ENCODE measurements at places on chromosomes 13 and 19.
A peak's percentile ranks its signal among the peaks of the same experiment; 100 is the strongest.

- peak; percentile 46 for DNase-seq
These were observed 1.4 kb upstream of the CD37 start for GRCh38 chr19:49333811-49334288.

DNA sequence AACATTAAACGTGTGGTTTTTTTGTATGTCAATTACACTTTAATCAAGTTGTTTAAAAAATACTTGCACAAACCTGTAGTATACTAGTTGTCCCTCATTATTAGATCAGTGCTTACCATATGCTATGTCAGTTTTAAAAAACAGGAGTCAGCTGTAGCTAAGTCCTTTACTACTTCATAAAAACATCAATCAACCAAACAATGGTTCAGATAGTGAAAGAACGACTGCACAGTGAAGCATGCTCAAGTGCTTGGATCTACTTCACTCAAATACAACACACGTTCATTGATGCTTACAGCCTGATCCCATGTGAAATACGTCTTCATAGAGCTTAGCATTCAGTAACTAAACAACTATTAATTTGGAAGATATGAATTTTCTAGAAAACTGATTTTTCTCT lies 225.0 kb downstream of the FGF14 start:
- no peak for DNase-seq

- no peak for DNase-seq
These were observed 6.3 kb downstream of the IFI30 start for GRCh38 chr19:18179957-18180356.

DNA sequence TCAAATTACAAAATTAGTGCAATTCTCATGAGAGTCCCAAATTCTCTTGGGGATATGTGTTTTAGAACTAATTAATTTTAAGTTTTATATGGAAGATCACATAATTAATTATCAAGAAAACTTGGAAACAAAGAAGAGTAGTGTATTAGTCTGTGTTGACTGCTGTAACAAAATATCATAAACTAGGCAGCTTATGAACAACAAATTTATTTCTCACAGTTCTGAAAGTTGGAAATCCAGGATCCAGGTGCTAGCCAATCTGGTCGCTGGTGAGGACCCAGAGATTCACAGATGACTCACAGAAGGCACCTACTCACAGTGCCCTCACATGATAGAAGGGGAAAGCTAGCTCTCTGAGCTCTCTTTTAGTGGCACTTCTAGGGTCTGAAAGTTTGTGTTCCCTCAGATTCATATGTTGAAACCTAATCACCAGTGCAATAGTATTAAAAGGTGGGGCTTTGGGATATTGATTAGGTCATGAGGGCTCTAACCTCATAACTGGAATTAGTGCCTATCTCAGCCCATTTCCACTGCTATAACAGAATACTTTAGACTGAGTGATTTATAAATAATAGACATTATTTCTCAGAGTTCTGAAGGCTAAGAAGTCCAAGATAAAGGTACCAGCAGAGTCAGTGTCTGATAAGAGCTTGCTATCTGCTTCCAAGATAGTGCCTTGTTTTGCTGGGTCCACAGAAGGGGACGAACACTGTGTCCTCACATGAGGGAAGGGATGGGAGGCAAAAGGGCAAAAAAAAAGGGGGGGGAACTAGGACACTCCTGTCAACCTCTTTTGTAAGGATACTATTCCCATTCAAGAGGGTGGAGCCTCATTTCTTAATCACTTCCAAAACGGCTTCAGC lies 1.5 kb upstream of the ARGLU1 start:
- no peak for DNase-seq

GRCh38 chr19:43739439-43740235 lies 15.1 kb downstream of the SMG9 start:
- DNase-seq, result no peak

GRCh38 chr13:99847318-99847750 lies 124.2 kb downstream of the ZIC5 start:
- DNase-seq, result no peak

DNA sequence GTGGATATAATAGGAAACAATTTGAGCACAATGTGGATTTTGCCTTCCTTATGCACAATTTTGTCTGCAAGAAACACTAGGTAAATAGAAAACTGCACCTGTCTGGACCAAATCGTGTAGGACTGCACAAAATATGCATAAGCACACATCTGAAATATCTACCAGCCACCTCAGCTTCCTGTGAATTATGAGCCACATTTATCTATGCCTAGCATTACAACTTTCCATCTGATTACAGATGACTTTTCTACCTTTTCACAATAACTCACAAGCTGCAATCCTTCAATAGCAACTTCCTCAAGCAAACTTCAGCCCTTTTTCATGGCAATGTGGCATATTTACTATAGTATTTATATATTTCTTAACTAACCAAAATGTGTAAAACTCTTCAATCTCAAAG lies 5.7 kb upstream of the RFX2 start:
- no peak for DNase-seq

GRCh38 chr13:84294576-84294975 lies 412.3 kb upstream of the SLITRK1 start:
- no peak for DNase-seq

DNA sequence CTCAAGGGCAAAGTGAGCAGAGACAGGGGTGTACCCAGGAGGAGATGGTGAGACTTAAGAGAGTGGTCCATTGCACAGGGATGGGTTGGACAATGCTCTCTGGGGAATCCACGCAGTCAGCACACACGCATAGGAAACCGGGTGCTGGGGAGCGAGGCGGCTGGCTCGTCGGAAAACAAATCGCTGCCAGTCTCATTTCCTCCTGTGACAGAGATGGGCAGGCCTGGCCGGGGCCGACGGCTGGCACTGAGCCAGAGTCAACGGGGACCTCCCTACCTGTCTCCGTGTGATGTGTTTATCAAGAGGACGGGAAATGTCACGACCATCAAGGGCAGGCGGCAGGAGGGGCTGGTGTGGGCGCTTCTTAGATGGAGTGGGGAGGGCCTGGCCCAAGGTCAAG lies 27.3 kb downstream of the PTPRS start:
- no peak for DNase-seq

GRCh38 chr19:36103842-36104552 lies 6.9 kb upstream of the OVOL3 start:
- no peak for DNase-seq

GRCh38 chr19:6233056-6233826 lies 46.5 kb downstream of the MLLT1 start:
- DNase-seq, result no peak

DNA sequence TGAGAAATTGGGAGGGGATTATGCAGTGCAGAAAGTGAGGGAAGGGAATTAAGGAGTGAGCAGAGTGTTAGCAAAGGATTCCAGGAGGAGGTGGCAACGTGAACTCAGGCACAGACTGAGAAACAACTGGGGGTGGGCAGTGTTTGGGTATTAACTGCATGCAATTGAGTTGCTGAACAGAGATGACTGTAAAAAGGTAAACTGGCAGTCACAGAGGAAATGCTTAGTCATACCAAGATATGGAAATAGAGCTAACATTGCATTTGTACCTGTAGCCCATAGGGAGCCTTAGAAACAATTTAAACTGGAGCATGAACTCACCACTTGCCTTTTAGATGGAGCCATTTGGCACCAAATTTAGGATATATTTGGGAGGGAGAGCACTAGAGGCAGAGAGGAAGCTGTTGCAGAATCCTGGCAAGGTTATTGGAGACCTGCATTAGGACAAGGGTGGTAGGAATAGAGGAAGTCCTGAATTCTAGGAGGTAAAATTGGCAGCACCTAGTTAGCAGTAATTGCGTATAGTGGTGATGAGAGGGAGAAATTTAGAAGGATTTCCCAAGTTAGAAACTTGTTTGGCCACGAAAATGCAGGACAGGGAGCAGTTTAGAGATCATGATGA lies 100.6 kb upstream of the FRY start:
- no peak for DNase-seq

DNA sequence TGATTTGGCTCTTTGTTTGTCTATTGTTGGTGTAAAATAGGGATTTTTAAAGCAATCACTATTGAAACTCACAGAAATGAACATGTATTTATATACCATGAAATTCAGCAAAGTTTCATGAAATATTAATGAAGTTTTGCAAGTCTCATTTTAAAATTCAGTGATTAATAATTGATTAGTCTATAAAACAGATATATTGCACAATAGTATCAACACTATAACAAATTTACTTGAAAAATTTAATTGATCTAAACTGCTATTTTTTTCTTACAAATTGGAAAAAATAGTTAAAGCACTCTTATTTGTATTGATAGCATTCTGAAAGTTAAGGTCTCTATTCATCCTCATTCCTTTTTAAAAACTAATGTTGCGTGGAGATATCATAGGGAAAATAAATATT lies 121.0 kb upstream of the PCDH9 start:
- DNase-seq, result no peak

GRCh38 chr13:31184451-31184850 lies 15.3 kb upstream of the B3GLCT start:
- no peak for DNase-seq

GRCh38 chr19:36093146-36093662 lies 17.7 kb upstream of the OVOL3 start:
- DNase-seq, result no peak

DNA sequence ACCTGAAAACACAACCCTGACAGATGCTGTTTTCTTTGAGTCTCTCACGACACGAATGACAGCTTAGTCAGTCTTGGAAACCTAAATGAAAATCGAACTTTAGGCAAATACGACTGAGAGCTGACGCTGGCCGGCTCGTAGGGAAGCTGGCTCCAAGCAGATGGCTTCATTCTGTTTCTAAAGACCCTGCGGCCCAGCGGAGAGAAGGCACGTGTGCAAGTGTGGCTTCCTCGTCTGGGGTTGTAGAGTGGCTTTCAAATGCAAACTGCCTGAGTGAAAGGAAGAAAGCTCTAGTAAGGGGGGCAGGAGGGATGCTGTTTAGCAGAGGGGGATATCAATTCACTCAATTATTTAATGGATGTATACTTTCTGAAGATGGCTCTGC lies 26.1 kb upstream of the TIMM44 start:
- DNase-seq, result no peak

GRCh38 chr19:49570138-49570856 lies 10.1 kb downstream of the NOSIP start:
- DNase-seq, result no peak

DNA sequence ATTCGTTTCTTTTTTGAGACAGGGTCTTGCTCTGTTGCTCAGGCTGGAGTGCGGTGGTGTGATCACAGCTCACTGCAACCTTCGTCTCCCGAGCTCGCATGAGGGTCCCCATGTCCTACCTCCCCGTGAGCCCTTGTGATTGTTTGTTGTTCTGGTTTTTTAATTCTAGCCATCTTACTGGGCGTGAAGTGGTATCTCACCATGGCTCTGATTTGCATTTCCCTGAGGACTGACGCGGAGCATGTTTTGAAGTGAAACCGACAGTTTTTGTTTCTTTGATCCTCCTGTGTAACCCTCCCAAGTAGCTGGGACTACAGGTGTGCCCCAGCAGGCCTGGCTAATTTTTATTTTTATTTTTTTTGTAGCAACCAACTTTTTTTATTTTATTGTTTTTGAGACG lies 21.7 kb downstream of the GNG7 start:
- DNase-seq, result no peak

- no peak for DNase-seq
These were observed 13.8 kb upstream of the UQCR11 start for GRCh38 chr19:1619094-1619439.

DNA sequence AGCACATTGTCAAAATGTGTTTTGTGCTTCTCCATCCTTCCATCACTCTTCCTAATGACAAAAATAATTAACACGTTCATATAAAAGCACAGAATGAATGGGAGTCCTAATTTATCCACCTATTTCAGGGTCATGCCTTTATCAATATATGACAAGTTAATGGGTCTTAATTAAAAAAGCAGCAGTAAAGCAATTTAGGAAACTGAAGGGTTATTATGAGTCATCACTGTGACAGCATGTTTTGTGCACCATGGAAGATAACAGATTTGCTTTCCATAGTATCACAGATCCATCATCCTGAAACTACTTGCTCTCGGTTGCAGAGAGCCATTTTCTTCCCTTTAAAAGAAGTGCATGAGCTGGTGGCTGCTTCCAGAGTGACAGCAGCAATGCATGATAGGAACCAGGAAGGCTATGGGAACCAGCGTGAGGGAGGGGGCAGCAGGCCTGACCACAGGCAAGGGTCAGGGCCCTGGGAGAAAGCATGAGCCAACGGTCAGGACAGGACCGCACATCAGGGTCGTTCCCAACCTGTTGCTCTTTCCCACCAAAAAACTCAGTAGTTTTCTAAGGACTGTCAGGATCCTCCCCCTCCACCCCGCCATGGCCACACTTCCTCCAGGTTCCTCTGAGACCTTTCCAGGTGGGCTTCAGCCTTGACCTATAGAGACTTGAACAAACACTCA lies 784.1 kb downstream of the UQCRFS1 start:
- DNase-seq, result no peak

- no peak for DNase-seq
These were observed 657.8 kb downstream of the DACH1 start for GRCh38 chr13:71209217-71209616.

GRCh38 chr13:99074693-99075092 lies 96.8 kb upstream of the DOCK9 start:
- DNase-seq, result no peak

GRCh38 chr19:49589502-49589905 lies 1.5 kb upstream of the PRR12 start:
- no peak for DNase-seq

- DNase-seq, result no peak
These were observed 616.4 kb downstream of the EFNB2 start for GRCh38 chr13:105918842-105919741.

DNA sequence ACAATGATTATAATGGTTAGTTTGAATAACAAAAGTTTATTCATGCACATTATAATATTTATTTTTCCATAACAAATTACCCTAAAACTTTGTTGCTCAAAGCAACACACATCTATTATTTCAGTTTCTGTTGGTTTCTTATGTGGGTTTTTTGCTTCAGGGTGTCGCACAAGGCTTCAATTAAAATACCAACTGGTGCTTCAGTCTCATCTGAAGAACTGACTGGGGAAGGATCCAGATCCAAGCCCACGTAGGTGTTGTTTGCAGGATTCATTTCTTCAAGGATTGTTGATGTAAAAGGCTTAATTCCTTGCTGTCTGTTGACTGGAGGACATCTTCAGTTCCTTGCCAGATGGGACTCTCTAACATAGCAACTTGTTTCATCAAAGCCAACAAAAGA lies 747.2 kb upstream of the PCDH20 start:
- no peak for DNase-seq

GRCh38 chr13:34822650-34823049 lies 119.4 kb upstream of the NBEA start:
- DNase-seq, result no peak

DNA sequence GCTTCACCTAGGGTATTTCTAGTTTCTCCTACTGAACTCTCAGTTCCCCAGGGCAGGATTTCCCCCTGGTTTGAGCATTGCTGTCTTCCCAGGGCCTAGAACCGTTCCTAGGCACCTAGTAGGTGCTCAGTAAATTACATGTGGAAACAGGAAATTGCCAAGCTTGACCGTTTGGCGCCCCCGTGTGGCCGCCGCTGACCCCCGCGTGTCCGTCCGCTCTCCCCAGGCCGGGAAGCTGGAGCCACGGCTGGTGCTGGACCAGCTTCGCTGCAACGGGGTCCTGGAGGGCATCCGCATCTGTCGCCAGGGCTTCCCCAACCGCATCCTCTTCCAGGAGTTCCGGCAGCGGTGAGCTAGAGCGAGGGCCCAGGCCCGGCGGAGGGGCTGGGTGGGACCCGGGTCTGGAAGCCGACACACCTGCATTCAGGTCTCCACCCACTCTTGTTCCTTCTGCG lies 55.5 kb downstream of the MYH14 start:
- no peak for DNase-seq

Measured in activated T-helper 1 cell treated with anti-CD3 and anti-CD28 coated beads, Interleukin-2, amount 50 U/mL, for 16 hours (primary cell).